Endothelial cell (in vitro differentiated cells): ENCODE measurements at places on chromosomes 2 and 18. TPM values are rescaled to one million over a fixed set of nuclear protein-coding genes. Genes with fewer than 3 reads are reported as not detected.

DNA sequence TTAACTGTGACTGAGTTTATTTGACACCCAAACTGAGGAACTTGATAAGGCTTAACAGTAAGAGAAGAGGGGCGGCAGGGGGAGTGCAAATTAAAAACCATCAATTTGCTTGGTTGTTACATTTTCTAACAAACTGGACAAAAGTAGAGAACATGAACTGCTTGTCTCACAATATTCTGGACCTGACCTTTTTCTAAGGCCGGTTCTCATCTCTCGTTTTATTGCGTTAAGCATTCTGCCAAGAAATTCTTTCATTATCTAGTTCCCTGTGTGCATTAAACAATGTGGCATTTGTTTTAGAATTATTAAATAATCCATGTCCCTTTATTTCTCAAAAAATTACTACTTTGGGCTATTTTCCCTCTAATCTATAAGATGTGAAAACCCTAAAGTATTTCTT is 565.2 kb upstream of the PKDCC start:
- no peak overlapping the region for H3K27ac ChIP-seq
- no peaks in the 10 kb centered on the region for H3K27me3 ChIP-seq
- H3K4me1 ChIP-seq: no peaks in the 10 kb centered on the region
- H3K4me3 ChIP-seq: no peak overlapping the region
- H3K36me3 ChIP-seq: no peaks in the 10 kb centered on the region

GRCh38 chr2:186424265-186424664 is 61.8 kb upstream of the ZC3H15 start:
- no peak overlapping the region for H3K27ac ChIP-seq
- H3K4me3 ChIP-seq: no peak overlapping the region
- H3K4me1 ChIP-seq: no peaks in the 10 kb centered on the region
- DNase-seq: no peak
- no peaks in the 10 kb centered on the region for H3K27me3 ChIP-seq

- H3K4me1 ChIP-seq: peaks cover 9% of the 10 kb centered on the region
- H3K27ac ChIP-seq: no peak overlapping the region
- no peak overlapping the region for H3K4me3 ChIP-seq
- peaks cover 3% of the 10 kb centered on the region for H3K36me3 ChIP-seq
- no peak for DNase-seq
Observed at GRCh38 chr2:112182581-112183034, 44.4 kb downstream of the FBLN7 start.

- no peaks in the 10 kb centered on the region for H3K36me3 ChIP-seq
- no peak overlapping the region for H3K27ac ChIP-seq
- no peak for DNase-seq
- H3K27me3 ChIP-seq: no peaks in the 10 kb centered on the region
- no peaks in the 10 kb centered on the region for H3K4me1 ChIP-seq
Observed at GRCh38 chr2:44286884-44287638, 11.8 kb downstream of the SLC3A1 start.

DNA sequence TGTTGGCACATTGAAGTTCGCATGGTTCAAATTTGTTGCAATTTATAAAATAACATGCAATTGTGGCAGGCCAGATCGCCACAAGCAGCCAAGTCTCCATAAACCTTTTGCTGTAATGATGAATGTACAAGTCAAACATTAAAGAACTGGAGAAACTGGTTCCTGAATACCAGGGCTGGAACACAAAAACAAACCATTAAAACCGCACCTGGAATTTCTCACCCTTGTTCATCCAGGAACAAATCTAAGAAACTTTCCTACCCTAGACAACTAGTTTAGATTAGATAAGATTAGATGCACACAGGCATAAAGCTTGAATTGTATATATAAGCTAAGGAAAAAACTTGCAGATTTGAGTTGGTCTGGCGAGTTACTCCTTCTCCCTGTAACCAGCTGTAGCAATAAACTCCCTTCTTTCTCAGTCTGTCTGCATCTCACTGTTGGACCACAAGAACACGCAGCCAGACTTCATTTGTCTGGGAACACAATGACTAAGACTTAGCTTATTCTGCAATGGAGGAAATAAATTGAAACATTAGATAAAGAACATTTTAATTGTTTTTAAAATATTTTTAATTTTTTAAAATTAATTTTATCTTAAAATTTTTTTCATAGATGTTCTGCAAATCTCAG is 1835.5 kb upstream of the LRRTM1 start:
- no peaks in the 10 kb centered on the region for H3K27me3 ChIP-seq
- H3K4me3 ChIP-seq: no peak overlapping the region
- H3K36me3 ChIP-seq: no peaks in the 10 kb centered on the region
- no peak overlapping the region for H3K27ac ChIP-seq
- DNase-seq: no peak

- H3K4me1 ChIP-seq: no peaks in the 10 kb centered on the region
- DNase-seq: no peak
- no peak overlapping the region for H3K4me3 ChIP-seq
- H3K36me3 ChIP-seq: peaks cover 5% of the 10 kb centered on the region
- H3K27ac ChIP-seq: no peak overlapping the region
- H3K27me3 ChIP-seq: peaks cover 1% of the 10 kb centered on the region
Observed at GRCh38 chr2:69210385-69210784, 176.6 kb downstream of the GFPT1 start.

DNA sequence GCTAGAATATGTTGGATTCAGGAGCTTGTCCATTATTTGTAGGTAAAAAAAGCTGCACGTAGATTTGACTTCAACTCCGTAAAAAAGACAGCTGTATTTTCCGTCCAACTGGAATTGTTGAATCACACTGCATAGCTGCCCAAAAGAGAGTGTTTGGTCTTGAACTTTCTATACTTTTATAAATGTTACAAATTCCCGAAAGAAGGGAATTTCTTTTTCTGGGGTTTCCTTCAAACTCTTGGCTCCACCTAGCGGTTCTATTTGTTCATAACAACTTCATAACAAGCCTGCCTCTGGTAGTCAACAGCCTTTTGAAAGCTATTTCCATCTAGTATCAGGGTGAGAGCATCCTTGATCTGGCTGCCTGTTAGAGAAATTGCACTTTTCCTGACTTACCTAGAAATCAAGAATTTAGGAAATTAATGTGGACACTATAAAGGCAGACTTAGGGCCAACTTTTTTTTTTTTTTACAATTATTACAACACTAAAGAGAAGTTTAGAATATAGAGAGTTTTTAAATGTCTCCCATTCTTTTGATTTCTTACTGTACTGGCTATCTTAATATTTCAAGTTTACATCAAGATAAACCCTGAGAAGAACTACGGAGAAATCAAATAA is 48.1 kb downstream of the TMEM185B start:
- peaks cover 14% of the 10 kb centered on the region for H3K4me1 ChIP-seq
- H3K36me3 ChIP-seq: peaks cover 9% of the 10 kb centered on the region
- no peak overlapping the region for H3K4me3 ChIP-seq
- DNase-seq: peak; percentile 27
- H3K27ac ChIP-seq: no peak overlapping the region
- H3K27me3 ChIP-seq: peaks cover 5% of the 10 kb centered on the region

GRCh38 chr2:60528281-60529020 is 25.0 kb downstream of the BCL11A start:
- peaks cover 6% of the 10 kb centered on the region for H3K27me3 ChIP-seq
- no peak for DNase-seq
- no peak overlapping the region for H3K27ac ChIP-seq
- H3K4me3 ChIP-seq: peak overlapping the region; percentile 24
- H3K36me3 ChIP-seq: no peaks in the 10 kb centered on the region

DNA sequence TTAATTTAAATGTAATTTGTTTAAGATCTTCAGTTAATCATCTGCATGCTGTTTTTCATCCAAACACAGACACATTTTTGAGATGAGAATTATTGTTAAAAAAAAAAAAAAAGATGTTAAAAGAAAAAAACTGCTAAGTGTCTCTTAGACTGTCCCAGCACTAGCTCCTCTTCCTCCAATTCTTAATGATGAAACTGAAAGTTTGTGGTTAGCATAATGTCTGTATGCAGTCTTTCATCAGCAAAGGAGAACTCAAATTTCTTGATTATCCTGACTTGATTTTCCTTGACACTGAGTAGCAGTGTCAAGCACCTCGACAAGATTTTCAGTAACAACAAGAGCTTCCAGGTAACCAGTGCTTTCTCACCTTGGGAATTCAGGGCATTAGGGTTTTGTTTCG is 274.4 kb downstream of the LRRTM1 start:
- no peaks in the 10 kb centered on the region for H3K27me3 ChIP-seq
- peaks cover 6% of the 10 kb centered on the region for H3K4me1 ChIP-seq
- no peak overlapping the region for H3K4me3 ChIP-seq
- DNase-seq: no peak
- H3K27ac ChIP-seq: no peak overlapping the region

- peaks cover 5% of the 10 kb centered on the region for H3K27me3 ChIP-seq
- peak overlapping the region; percentile 95 for H3K27ac ChIP-seq
- H3K4me3 ChIP-seq: no peak overlapping the region
Observed at GRCh38 chr2:33709951-33710350, 110.9 kb upstream of the FAM98A start.

GRCh38 chr2:128090575-128090944 is 440 bp upstream of the UGGT1 start:
- no peak for DNase-seq
- H3K4me3 ChIP-seq: peak overlapping the region; percentile 95
- no peaks in the 10 kb centered on the region for H3K27me3 ChIP-seq

GRCh38 chr2:49028101-49028500 is 126.2 kb downstream of the FSHR start:
- no peaks in the 10 kb centered on the region for H3K36me3 ChIP-seq
- H3K4me3 ChIP-seq: no peak overlapping the region
- no peaks in the 10 kb centered on the region for H3K27me3 ChIP-seq
- H3K4me1 ChIP-seq: peaks cover 7% of the 10 kb centered on the region
- H3K27ac ChIP-seq: no peak overlapping the region
- DNase-seq: no peak

GRCh38 chr2:141714496-141714895 is 416.3 kb downstream of the LRP1B start:
- H3K36me3 ChIP-seq: no peaks in the 10 kb centered on the region
- H3K4me1 ChIP-seq: no peaks in the 10 kb centered on the region
- DNase-seq: no peak
- no peaks in the 10 kb centered on the region for H3K27me3 ChIP-seq

GRCh38 chr2:111710613-111711012 is 173.4 kb downstream of the ANAPC1 start:
- H3K27me3 ChIP-seq: peaks cover 2% of the 10 kb centered on the region
- no peak overlapping the region for H3K4me3 ChIP-seq
- H3K27ac ChIP-seq: no peak overlapping the region
- H3K36me3 ChIP-seq: peaks cover 5% of the 10 kb centered on the region
- no peaks in the 10 kb centered on the region for H3K4me1 ChIP-seq

GRCh38 chr2:175366815-175367214 is 185.3 kb upstream of the ATP5MC3 start:
- no peak overlapping the region for H3K4me3 ChIP-seq
- H3K36me3 ChIP-seq: no peaks in the 10 kb centered on the region
- no peak overlapping the region for H3K27ac ChIP-seq

DNA sequence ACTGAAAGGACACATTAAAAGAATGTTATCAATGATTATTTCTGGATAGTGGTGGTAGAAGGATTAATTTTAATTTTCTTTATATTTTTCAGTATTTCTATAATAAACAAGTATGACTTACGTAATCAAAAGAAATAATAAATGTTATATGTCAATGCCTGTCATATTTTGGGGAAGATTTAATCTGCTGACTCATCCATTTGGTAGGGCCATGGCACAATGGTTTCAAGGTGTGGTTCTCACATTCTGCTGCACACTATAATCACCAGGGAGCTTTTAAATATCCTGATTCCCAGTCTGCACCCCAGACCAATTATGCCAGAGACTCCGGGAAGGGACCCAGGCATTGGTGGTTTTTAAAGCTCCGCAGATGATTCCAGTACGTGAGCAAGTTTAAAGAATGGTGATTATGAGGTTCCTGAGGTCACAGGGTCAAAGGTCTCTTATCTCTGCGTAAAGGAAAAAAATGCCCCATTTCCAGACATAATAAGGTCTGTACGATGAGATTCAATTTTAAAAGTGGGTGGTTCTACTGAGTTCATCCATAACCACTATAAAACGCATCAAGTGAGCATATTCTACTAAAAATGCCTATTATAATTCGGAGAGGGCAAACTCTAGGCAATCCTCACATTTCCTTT is 27.2 kb downstream of the WIPF1 start:
- H3K27ac ChIP-seq: no peak overlapping the region
- H3K4me1 ChIP-seq: peaks cover 18% of the 10 kb centered on the region
- H3K4me3 ChIP-seq: no peak overlapping the region
- H3K36me3 ChIP-seq: peaks cover 51% of the 10 kb centered on the region
- no peak for DNase-seq
- peaks cover 2% of the 10 kb centered on the region for H3K27me3 ChIP-seq

- DNase-seq: no peak
- peaks cover 1% of the 10 kb centered on the region for H3K27me3 ChIP-seq
- no peak overlapping the region for H3K27ac ChIP-seq
Observed at GRCh38 chr2:148866091-148866490, 8.9 kb upstream of the KIF5C start.

DNA sequence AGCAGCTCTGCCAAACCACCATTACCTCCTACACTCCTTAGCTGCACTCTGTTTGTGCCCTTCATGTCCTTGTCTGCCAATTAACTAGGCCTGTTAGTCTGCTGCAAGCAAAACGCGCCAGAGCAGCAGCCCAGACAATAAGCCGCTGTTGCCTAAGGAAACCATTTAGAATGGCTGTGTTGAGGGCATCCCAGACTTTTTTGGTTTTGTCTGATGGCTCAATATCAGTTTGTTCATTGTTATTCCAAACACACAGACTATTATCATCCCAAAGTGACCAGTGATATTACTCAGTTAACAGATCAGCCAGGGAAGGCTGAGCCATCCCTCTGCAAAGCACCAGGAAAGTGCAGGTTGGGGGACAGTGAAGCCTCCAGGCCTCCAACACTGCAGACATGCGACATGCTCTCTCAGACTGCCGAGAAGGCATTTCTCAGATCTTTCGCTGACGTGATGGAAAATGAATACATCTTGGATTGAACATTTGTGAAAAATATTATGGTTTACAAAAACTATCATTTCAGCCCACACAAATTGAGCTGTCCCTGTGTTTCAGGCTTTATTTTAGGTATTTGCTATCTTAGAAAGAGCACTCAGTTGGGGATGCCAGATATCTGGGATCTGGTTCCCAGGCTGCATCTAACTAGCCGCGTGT is 182.0 kb upstream of the HNRNPA3 start:
- no peak for DNase-seq
- H3K36me3 ChIP-seq: no peaks in the 10 kb centered on the region
- peaks cover 2% of the 10 kb centered on the region for H3K4me1 ChIP-seq
- no peak overlapping the region for H3K4me3 ChIP-seq

DNA sequence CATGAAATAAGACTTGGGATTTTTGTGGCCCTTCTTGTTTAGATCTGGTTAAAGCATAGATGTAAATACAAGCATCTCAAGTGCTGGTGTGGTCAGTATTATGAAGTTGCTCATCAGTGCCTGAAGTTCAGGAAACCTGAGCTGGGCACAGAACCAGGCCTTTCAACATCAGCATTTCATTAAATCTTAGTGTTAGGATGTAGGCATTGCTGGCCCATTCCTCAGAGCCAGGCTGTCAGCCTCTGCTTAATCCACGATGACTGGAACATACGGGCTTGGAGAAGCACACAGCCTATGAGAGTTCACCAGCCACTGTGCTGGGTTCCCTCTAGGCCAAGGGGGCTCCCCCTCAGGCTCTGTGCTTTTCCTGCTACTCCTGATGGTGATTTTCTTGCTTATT is 270.2 kb downstream of the EN1 start:
- H3K4me3 ChIP-seq: no peak overlapping the region
- peaks cover 2% of the 10 kb centered on the region for H3K27me3 ChIP-seq
- H3K36me3 ChIP-seq: no peaks in the 10 kb centered on the region
- no peaks in the 10 kb centered on the region for H3K4me1 ChIP-seq
- no peak overlapping the region for H3K27ac ChIP-seq

GRCh38 chr2:59342166-59342565 is 1101.0 kb upstream of the FANCL start:
- H3K4me3 ChIP-seq: no peak overlapping the region
- no peak overlapping the region for H3K27ac ChIP-seq
- H3K4me1 ChIP-seq: no peaks in the 10 kb centered on the region
- H3K36me3 ChIP-seq: no peaks in the 10 kb centered on the region

The ARHGAP15 gene
- total RNA-seq: not detected

The SLC8A1 gene
- 0.80 TPM for total RNA-seq

The C2orf66 gene
- total RNA-seq: 1.4 TPM

The CABYR gene
- total RNA-seq: 8.4 TPM

The IHH gene
- not detected for total RNA-seq

The M1AP gene
- 0.74 TPM for total RNA-seq
